Activated CD4-positive, alpha-beta memory T cell treated with anti-CD3 and anti-CD28 coated beads for 36 hours (primary cell): ENCODE measurements at places on chromosomes 2 and 18. TPM values are rescaled to one million over a fixed set of nuclear protein-coding genes. Genes with fewer than 3 reads are reported as not detected.

- DNase-seq = no peak
Observed at GRCh38 chr2:60309941-60310660, 243.4 kb downstream of the BCL11A start.

AGXT gene
- total RNA-seq = not detected

GRCh38 chr2:214484701-214485100, 73.8 kb downstream of the VWC2L start:
- no peak for DNase-seq

CPO gene
- total RNA-seq = not detected

LRRTM1 gene
- not detected for total RNA-seq

DNA sequence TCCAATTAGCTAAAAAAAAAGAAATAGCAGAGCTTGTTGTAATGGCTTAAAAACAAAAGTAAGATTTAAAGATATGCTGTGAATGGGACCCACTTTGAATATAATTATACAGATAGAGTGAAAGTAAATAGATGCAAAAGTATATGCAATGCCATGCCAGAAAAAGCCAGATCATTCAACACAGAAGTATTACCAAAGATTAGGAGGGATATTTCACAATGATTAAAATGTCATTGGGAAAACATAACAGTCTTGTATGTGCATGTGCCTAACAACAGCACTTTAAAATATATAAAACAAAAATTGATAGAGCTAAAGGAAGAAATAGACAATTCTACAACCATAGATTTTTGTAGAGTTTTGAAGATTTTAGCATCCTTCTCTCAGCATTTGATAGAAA, 19.9 kb upstream of the SIGLEC15 start:
- no peak for DNase-seq

GRCh38 chr2:120251880-120252224, 800 bp upstream of the RALB start:
- DNase-seq = no peak

NCKAP5 gene
- not detected for total RNA-seq

GRCh38 chr2:174395969-174396630, 570 bp downstream of the SCRN3 start:
- peak; percentile 17 for DNase-seq

CREG2 gene
- total RNA-seq = not detected

DNA sequence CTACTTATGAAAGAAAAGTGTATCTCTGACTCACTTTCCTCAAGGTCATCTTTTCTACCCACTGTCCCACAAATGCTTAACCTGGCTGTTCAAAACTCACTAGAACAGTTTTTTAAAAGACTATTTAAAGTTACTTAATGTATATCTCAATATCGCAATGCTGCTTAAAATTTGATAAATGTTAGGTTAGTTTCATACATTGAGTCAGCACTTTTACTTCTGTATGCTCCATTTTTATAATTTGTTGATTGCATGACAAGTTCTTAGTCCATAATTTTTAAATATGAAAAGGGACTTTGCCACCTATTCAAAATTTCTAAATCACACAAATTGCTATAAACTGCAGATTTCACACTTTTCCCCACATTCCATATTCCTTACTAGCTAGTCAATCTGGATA, 231.7 kb upstream of the SLC39A10 start:
- DNase-seq = no peak
